ENCODE measurements at places on chromosomes 16 and 17.

DNA sequence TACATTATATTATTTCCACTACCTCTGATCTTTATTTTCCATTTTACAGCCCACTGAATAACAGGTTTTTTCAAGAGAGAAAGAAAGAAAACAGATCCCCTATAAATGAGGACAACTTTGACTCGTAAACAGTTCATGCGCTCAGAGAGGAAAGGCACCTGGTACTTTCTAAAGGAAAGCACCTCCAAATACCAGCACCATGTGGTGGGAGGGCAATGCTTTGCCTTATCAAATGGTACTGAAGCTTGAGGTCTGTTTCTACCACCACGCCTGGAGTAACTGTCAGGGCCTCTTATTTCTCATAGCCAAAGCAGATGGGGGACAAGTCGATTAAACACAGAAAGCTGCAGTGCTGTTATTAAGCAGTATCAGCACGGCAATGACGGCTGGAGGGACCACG is 510.3 kb upstream of the ZFHX3 start:
- no peak for DNase-seq

DNA sequence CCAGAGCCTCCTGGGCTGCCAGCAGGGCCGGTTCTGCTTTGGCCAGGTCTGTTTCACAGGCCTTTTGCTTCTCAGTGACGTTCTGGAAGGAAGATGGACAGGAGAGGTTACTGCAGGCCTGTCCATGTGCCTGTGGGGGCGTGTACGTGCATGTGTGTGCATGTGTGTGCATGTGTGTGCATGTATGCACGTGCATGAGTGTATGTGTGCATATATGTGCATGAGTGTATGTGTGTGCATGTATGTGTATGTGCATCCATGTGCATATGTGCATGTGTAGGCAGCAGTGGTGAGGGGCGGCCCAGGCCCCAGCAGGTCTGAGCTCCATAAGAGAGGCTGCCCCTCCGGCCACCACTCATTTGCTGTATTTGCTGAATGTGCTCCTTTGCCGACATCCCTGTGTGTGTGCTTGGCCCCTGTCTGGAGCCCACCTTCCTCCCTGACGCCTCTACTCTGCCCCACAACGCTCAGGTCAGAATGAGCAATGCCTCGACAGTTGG is 81.8 kb downstream of the PGS1 start:
- DNase-seq, result no peak

GRCh38 chr16:73204359-73205152 is 156.6 kb upstream of the ZFHX3 start:
- no peak for DNase-seq

GRCh38 chr17:64357191-64357981 is 33.3 kb downstream of the PECAM1 start:
- DNase-seq, result no peak

GRCh38 chr17:41771389-41772206 is 14.9 kb downstream of the JUP start:
- DNase-seq, result no peak
